Activated naive CD4-positive, alpha-beta T cell (primary cell): ENCODE measurements at places on chromosomes 5 and 9.

GRCh38 chr9:108671794-108672193 lies 184.0 kb downstream of the ACTL7B start:
- no peak for DNase-seq

GRCh38 chr5:69276422-69277174 lies 41.9 kb downstream of the CDK7 start:
- DNase-seq, result no peak

DNA sequence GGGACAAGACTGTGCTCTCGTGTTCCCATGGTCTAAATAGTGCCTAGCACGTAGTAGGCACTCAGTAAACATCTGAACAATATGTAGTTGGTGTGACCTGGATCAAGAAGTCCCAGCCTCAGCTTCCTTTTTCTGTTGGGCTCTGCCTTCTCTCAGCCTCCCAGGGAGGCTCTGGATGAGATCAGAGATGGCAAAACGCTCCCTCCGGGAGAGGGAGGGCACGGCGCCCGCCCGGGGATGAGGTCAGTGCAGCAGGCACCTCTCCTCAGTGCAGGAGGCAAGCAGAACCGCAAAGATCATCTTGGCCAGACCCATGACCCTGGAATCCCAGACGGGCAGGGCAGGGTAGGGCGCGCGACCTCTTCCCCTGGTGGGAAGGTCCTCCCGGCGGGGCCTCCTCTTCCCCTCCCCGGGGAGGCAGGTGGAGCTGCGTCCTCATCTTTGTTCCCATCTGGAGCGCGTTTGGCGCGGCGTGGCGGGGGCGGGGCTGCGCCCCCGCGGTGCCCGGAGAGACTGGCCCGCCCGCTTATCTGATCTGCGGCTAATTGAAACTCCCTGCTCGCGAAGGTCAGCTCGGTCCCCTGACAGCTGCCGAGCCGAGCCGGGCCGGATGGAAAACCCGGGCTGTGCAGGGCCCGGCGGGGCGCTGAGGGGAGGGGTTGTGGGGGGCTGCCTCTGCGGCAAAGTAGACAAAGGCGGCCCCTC lies 60.9 kb downstream of the CXXC5 start:
- DNase-seq, result no peak

- no peak for DNase-seq
Measured at GRCh38 chr5:177389241-177390169, 5.3 kb downstream of the SLC34A1 start.

DNA sequence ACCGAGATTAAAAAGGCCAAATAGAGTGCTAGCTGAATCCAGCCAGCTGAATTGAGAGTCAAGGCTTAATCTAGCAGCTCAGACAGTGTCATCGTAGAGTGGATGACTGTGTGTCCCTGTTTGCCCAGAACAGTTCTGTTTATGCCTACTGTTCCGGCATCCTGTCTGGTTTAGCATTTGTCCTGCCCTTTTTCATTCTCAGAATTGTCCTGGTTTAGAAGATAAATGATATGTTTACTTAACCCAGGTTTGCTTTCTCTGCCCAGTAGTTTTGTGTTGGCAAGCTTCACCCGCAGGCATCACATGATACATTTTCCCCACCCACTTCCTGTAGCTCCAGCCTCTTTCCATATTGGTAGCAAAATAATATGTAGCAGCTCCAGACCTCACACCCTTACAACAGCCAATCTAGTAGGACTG lies 41.3 kb upstream of the ZSWIM6 start:
- DNase-seq, result no peak

- DNase-seq, result no peak
Measured at GRCh38 chr5:170020423-170020822, 40.1 kb upstream of the INSYN2B start.

GRCh38 chr9:2367970-2368369 lies 253.6 kb upstream of the VLDLR start:
- DNase-seq, result no peak
